NCI-H1436 treated with DMSO at 0.1 percent for 48 hours (cell line): ENCODE measurements at places on chromosomes 7 and 10.

- DNase-seq, result no peak
Observed at GRCh38 chr10:1544929-1545328, 192.4 kb downstream of the ADARB2 start.

- no peak for DNase-seq
Observed at GRCh38 chr7:30276203-30276900, 8.0 kb upstream of the ZNRF2 start.

DNA sequence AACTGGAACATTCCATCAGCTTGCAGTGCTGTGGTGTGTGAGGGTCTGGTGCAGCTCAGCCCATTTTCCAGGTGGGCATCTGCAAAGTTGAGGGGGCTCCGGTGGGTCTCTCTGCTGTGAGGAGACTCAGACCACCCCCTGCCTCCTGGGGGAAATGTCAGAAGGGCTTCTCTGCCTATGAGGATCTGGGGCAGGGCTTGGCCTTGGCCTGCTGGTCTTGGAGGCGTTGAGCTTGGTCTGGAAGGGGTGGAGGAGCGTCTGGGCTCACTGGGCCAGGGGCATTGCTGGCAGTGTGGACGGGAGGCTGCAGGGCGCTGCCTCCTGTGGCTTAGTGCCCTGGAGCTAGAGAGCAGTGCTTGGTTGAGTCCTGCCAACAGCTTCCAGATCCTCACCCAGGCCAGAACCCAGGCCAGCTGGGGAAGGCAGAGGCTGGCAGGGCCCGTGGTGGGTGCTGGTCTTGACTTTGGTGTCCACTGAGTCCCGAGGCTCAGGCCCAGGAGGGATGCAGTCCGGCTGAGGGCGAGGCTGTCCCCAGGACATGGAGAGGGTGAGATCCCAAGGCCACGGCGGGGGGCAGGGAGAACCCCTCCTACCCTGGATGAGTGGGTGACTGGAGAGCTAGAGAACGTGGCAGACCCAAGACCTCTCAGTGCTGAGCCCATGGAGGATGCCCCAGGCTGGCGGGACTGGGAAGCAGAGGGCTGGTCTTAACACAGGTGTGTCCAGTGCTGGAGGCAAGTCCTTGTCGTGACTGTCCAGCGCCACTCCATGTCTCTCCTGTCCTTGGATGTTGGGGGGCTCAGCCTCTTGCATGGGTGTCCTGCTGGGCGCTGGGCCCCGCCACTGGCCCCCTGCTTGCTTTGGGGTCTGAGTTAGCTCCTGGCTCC, 2.8 kb downstream of the SPRN start:
- no peak for DNase-seq

- no peak for DNase-seq
Observed at GRCh38 chr7:44693641-44694313, 54.9 kb upstream of the ZMIZ2 start.

- DNase-seq, result no peak
Observed at GRCh38 chr7:29771081-29771816, 35.1 kb upstream of the WIPF3 start.

GRCh38 chr10:132847416-132847777, 61.5 kb upstream of the NKX6-2 start:
- no peak for DNase-seq

- no peak for DNase-seq
Observed at GRCh38 chr10:79244841-79245504, 102.3 kb upstream of the PPIF start.

GRCh38 chr10:104485632-104486031, 132.0 kb downstream of the CFAP58 start:
- no peak for DNase-seq

GRCh38 chr10:27660268-27660667, 85.4 kb downstream of the MKX start:
- no peak for DNase-seq

DNA sequence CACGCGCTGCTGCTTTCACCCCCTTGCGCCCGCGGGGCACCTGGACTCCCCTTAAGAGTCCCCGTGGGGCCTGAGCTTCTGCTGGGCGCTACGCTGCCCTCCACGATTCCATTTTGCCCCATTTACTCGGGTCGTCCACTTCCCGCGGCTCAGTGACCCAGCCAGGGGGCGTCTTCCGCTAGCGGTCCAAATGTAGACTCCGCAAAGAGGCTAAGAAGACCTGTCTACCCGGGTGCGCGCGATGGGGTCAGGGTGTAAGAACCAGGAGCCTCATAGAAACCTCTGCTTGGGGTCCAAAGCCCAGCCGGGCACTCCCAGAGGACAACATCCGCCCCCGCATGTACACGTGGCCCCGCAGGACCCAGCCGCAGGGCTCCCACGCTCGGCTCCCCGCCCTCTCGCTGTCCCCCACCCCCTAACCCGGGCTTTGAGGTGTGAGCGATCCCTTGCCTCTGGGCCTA, 5.2 kb upstream of the HMX2 start:
- DNase-seq, result no peak

- DNase-seq, result no peak
Observed at GRCh38 chr7:19144661-19145433, at the start of gene FERD3L. Gene FERD3L (minus strand): TSS chr7:19145421. CDS start chr7:19145362, 59 bp downstream.

DNA sequence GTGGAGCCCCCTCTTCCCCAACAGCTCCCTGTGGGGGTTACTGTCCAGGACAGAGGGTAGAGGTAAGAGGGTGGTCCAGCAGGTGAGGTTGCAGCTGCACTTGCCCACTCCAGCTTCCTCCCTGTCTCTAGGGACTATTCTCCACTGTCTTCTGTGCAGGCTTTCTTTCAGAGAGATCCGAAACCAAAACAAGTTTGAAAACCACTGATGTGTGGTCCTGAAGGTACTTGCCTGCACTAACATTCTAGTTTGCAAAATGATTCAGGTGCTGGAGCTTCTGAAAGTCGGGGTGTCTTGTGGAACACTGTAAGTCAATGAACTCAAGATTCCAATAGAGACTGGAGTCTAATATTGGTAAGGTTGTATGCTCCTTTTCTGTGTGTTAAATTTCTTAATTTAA, 63.1 kb downstream of the BLNK start:
- no peak for DNase-seq

GRCh38 chr7:50821457-50822008, 38.8 kb upstream of the GRB10 start:
- no peak for DNase-seq

DNA sequence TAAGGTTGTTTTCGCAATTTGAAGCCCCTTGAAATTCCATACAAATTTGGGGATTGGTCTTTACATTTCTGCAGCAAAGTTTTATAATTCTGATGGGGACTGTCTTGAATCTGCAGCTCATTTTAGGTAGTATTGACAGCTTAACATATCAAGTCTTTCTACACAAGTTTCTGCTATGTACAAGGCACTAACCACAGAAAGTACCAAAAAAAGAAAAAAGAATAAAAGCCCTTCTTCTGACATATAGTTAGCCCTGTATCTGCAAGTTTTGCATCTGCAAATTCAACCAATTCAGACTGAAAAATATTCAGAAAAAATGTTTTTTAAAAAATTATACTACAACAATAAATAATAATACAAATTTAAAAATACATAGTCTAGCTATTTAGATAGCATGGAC, 15.3 kb downstream of the POT1 start:
- no peak for DNase-seq

DNA sequence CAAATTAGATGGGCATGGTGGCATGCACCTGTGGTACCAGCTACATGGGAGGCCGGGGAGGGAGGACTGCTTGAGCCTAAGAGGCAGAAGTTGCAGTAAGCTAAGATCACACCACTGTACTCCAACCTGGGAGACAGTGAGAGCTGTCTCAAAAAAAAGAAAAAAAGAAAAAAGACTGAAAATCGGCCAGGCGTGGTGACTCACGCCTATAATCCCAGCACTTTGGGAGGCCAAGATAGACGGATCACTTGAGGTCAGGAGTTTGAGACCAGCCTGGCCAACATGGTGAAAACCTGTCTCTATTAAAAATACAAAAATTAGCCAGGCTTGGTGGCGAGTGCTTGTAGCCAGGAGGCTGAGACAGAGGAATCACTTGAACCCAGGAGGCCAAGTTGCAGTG, 11.9 kb downstream of the RNF216 start:
- no peak for DNase-seq

GRCh38 chr10:100824886-100825285, 79.5 kb downstream of the PAX2 start:
- no peak for DNase-seq
